ENCODE measurements at places on chromosomes 5 and 9. TPM values are rescaled to one million over a fixed set of nuclear protein-coding genes. Genes with fewer than 3 reads are reported as not detected.

F2RL1 gene
- 17.0 TPM for total RNA-seq

- DNase-seq = no peak
These were observed 45.5 kb downstream of the ELL2 start for GRCh38 chr5:95915999-95916686.

- no peak for DNase-seq
These were observed 7.6 kb upstream of the FAM240B start for GRCh38 chr9:38727497-38728001.

DNA sequence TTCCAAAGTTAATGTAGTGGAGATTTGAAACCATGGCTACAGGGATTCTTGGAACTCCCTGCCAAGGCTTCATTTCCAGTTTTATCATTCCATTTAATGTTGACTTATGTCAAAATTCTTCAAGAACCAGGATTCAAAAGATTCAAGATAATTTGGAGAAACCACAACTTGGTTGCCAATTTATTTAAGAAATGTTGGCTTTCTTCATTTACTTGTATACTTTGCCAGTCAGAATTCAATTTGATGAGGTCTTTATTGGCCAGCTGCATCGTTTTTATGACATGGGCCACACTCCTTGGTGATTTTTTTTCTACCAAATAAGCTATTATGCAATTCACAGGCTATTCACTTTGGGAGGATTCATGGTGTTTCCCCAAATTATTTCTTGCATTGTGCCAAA, 53.1 kb upstream of the RASEF start:
- no peak for DNase-seq

GRCh38 chr5:122053181-122054109, 24.6 kb downstream of the LOX start:
- DNase-seq = no peak

GRCh38 chr9:131669269-131670157, 70.4 kb downstream of the RAPGEF1 start:
- peak; percentile 39 for DNase-seq
